ENCODE measurements at places on chromosomes 2 and 18.

- peak; percentile 15 for DNase-seq
Observed at GRCh38 chr2:84697895-84698294, 181.6 kb downstream of the DNAH6 start.

- DNase-seq, result peak; percentile 47
Observed at GRCh38 chr18:22314420-22314819, 103.3 kb downstream of the CTAGE1 start.

DNA sequence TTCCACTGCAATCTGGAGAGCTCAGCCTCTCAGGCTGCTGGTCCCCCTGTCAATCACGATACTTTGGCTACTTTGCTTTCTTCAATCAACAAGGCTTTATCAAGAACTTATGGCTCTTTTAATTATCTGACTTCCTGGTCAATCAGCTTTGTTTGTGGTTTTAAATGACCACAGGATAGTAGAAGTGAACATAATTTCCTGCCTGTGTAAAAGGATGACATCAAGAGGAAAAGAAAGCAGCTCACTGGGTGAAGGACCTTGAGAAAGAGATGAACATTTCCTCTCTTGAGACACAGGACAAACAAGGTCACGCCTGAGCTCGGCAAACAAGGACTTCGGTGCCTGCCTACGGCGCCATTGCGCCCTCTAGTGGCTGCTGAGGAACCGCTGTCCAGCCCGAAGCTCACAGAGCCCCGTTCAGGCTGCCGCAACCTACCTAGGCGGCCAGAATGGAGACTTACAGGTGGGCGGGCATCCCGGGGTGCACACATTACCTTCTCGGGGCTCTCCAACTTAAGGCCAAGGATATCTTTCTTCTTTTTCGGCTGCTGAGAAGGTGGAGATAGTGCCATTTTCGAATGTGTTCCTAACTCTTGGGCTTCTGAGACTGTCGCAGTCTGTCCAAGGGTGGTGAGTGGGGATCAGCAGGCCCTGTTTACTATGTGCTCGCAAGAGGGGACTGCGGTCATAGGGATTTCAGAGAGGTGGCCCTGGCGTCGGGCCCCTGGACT is 54.0 kb downstream of the IL1RL2 start:
- DNase-seq, result peak; percentile 48

- no peak for DNase-seq
Observed at GRCh38 chr2:216807857-216808272, 52.0 kb downstream of the TNP1 start.

DNA sequence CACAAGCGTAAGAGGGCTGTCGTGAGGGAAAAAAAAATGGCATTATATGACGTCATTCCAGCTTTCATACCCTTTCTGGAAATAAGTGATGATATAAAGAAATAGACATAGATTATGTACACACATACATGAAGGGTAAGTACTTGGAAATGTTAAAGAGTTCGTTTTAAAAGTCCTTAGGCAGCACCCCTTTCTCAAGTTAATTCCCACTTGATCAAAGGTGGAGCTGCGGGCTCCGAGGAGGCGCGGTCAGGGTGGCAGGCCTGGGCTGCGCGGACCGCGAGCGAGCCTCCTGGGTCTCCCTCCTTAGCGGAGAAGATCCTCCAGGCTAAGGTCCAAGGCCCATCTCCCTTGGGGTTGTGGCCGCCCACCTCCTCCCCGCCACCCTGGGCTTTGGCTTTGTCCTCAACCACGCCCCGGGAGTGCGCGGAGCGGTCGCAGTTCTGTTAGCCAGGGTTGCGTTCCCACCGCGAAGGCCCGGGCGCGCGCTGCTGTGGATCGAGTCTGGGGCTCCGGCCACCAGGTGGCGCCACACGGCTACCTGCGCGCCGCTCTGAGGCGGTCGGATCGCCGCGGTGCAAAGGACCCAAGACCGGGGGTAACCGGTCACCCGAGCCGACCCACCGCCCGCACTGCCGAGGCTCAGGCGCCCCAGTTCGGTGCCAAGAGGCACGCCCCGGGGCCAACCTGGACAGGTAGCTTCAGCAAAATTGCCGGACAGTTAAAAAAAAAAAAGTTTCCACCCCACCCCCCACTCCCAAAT is 66.8 kb downstream of the HNRNPLL start:
- DNase-seq, result no peak

- no peak for DNase-seq
Observed at GRCh38 chr2:176682278-176682677, 413.0 kb downstream of the MTX2 start.

DNA sequence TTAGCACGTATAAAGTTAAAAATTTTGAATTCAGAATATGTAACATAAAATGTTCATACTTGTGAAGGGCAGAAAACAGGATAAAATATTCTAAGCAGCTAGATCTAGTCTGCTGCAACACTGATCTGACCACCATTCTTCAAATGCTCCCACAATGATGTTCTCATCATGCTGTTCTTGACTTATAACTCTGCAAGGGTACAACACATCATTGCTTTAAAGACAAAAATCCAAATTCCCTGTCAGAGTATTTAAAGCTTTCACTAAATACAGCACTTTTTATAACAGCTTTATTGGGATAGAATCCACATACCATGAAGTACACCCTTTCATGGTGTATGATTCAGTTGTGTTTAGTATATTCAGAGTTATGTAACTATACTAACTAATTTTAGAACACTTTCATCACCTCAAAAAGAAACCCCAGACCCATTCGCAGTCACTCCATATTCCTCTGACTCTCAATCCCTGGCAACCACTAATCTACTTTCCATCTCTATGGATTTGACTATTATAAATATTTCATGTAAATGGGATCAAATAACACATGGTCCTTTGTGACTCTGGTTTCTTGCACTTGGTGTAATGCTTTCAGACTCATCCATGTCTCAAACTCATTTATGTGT is 56.4 kb downstream of the MAP4K3 start:
- no peak for DNase-seq

GRCh38 chr2:137873536-137874244 is 90.6 kb upstream of the HNMT start:
- DNase-seq, result no peak

- DNase-seq, result no peak
Observed at GRCh38 chr2:139963863-139964355, 1183.7 kb upstream of the NXPH2 start.

GRCh38 chr2:36432479-36432878 is 76.9 kb downstream of the CRIM1 start:
- no peak for DNase-seq

GRCh38 chr2:59727121-59727590 is 826.3 kb downstream of the BCL11A start:
- DNase-seq, result no peak

GRCh38 chr18:79497638-79498081 is 101.9 kb downstream of the NFATC1 start:
- DNase-seq, result no peak

GRCh38 chr2:198321522-198322088 is 517.2 kb downstream of the PLCL1 start:
- peak; percentile 3 for DNase-seq

DNA sequence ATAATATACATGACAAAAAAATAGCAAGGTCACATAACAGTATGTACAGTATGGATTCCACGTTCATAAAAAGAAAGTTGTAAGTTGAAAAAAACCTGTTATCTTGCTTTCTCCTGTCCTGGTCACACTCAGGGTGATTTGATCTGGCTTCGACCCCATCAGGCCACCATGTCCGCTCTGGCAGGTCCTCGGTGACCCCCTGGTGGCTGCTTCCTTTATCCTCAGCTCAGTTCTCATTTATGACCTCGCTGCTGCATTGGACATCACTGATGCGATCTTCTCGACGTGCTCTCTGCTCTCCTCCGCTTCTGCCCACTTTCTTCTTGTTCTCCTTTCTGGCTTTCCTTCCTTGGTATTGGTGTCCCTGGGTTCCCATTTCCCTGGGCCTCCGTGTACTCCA is 29.7 kb downstream of the DGKD start:
- DNase-seq, result no peak

GRCh38 chr2:224155896-224156295 is 116.8 kb upstream of the SERPINE2 start:
- DNase-seq, result no peak

DNA sequence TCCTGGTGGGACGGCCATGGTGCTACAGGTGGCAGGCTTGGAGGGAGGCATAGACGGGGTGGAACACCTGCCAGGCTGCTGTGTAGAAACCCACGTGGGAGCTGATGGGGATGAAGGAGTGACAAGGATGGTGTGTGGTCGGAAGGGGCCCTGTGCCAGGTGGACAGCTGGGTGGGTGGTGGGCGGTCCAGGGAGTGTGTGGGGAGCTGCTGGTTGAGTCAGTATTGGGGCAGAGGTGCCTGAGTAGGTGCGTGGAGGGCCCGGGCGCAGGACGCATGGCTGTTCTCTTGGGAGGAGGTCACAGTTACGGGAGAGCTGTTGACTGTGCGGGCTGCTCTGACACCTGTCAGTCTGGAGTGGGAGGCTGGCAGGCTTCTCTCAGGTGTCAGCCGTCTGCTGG is 12.6 kb upstream of the D2HGDH start:
- no peak for DNase-seq

DNA sequence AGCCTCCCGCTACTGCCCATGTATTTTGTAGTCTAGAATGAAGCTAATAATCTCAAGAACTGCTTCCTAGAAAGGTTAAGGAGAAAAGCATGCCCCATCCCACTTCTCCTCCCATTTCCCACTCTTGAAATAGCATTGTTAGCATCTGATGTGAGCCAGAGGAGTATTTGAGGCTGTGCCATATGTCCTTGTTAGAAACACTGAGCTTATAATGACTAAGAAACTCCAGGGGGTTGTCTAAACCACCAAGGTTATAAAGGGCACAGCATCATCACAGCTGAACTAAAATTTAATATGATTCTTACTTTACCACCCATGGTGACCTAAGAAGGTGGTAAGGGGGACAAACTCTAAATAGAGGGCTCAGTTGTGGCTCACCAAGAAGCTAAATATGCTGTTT is 16.6 kb downstream of the TSPYL6 start:
- no peak for DNase-seq

DNA sequence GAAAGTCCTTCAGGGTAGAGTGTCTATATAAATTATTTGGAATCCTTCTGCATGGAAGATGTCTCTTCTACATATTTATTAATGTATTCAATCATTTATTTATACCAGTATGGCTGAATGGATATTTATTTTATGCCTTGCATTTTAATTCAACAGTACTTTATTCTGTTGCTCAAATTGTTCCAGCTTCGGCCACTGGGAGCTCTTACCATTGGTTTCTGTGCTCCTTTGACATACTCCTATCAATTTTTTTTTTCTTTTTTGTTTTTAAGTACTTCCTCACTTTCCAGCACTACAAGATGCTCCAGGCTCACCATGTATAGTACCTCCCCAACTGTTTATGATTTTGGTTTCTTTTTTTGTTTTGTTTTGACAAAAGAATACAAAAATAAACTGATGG is 39.4 kb upstream of the WIPF1 start:
- DNase-seq, result no peak

- DNase-seq, result no peak
Observed at GRCh38 chr2:60510713-60511112, 42.7 kb downstream of the BCL11A start.

GRCh38 chr2:240705204-240705791 is 13.6 kb downstream of the AQP12A start:
- peak; percentile 18 for DNase-seq

DNA sequence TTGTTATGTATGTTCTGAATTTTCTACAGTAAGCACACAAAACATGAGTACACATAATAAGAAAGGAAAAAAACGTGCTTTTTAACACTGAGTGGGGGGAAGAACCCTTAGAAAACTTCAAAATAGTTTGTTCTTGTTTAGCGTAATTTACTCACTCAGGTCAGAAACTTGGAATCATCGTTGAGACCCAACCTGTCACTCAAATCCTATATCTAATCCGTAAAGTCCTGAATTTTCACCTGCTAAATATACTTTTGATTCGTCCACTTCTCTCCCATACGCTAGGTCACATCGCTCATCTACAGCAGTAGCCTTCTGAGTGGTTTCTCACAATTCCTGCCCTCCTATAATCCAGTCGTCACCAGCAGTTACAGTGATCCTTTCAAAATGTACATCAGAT is 767 bp downstream of the TPRKB start:
- DNase-seq, result no peak

DNA sequence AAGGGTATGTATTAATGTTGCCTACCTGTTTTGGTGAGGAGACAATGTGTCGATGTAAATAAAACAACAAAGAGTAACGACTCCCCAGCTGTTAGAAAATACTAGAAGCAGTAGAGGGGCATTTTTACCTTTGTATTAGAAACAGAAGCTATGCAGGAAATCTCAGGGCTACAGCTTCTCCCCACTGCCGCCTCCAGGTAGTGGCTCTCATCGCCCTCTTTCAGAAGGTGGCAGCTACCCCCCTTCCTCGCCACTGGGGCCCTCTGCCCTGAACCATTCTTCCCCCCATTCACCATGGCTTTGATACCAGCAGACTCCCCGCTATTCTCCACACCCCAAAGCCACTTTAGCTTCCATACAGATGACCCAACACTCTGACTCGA is 6.7 kb downstream of the PLA2R1 start:
- DNase-seq, result no peak

- peak; percentile 63 for DNase-seq
Observed at GRCh38 chr2:50469784-50470183, 562.1 kb downstream of the NRXN1 start.

GRCh38 chr18:3649633-3650426 is 199.9 kb downstream of the TGIF1 start:
- no peak for DNase-seq

DNA sequence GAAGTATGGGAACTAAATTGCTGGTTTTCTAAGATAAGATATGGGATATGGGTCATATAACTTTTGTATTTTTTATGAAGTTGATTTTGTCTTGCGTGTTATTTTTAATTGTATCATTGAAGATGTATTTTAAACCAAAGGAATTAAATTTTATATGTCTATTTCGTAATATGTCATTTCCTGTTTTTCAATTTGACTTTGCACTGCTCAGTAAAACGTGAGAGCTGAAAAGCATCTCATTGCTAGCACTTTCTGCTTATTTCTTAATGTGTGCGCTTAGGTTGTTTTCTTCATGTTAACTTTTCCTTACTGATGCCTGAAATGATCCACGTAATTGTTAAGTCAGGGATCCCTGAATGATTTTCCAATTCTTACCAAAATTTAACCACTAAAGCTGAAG is 41.2 kb upstream of the KLF11 start:
- DNase-seq, result no peak

DNA sequence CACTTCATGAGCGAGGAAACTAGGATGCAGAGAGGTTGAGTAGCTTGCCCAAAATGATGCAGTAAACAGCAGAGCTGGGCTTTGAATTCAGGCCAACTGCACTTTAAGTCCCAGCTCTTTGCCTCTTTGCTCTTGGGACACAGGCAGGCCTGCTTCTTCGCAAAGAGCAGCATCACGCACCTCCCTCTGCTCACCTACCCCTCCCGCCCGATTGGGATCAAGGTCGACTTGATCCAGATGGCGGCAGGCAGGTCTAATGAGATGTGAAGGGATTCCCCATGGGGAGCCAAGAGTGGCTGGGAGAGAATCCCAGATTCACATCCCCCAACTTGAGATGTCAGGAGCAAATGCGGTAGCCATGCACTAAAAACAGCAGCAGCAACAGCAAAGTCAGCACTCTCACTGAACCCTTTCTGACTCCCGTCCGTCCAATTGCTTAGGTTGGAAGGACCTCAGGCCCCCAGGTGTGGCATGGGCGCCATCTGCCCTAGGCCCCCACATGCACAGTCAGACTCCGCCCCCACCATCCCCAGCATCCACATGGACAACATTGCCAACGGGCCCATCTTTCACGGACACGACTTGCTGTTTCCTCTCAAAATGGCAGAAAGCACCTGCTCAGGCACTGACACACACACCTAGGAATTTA is 84.3 kb upstream of the MAP4K4 start:
- DNase-seq, result no peak

GRCh38 chr2:17752246-17752645 is 1.4 kb downstream of the SMC6 start:
- no peak for DNase-seq

- peak; percentile 61 for DNase-seq
Observed at GRCh38 chr2:220277445-220277975, 650.1 kb downstream of the SLC4A3 start.

GRCh38 chr2:127423478-127423843 is 5.2 kb downstream of the PROC start:
- no peak for DNase-seq
